ENCODE measurements at places on chromosomes 4 and X. TPM values are rescaled to one million over a fixed set of nuclear protein-coding genes. Genes with fewer than 3 reads are reported as not detected.
A peak's percentile ranks its signal among the peaks of the same experiment; 100 is the strongest.

Gene PGK1
- total RNA-seq = 208 TPM

Gene SHROOM3
- total RNA-seq = 0.13 TPM

DNA sequence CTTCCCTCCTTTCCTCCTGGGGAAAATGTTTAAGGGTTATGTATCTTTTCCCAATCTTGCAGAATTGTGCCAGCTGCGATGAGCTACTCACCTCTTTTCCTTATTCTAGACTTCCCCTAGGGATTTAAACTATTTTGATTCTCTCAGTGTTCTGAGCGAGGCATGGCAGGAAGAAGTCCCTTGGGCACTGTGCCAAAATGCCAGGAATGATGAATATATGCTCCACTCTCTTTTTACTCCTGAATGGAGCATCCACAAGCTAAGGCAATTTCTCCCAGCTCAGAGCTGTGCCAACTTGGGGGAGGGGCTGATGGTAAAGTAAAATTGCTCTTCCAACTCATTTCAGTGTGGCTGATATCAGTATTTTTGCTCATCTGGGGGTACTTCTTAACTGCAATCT, 4.0 kb upstream of the C4orf17 start:
- peak; percentile 4 for DNase-seq

GRCh38 chr4:38535717-38536116, 128.3 kb upstream of the KLF3 start:
- no peak for DNase-seq

- no peak for DNase-seq
These were observed 262.7 kb downstream of the PDHA2 start for GRCh38 chr4:96102541-96103026.

GRCh38 chr4:24279469-24279868, 304.9 kb downstream of the DHX15 start:
- no peak for DNase-seq

- no peak for DNase-seq
These were observed 16.9 kb downstream of the OTUD5 start for GRCh38 chrX:48940404-48940955.

GRCh38 chr4:157057218-157057617, 18.7 kb upstream of the GLRB start:
- no peak for DNase-seq

Gene HERC5
- 3.4 TPM for total RNA-seq

Gene SPATA4
- total RNA-seq = not detected

- DNase-seq = no peak
These were observed 228.8 kb upstream of the PGRMC2 start for GRCh38 chr4:128516301-128516969.

GRCh38 chr4:155495572-155496293, 119.0 kb upstream of the MAP9 start:
- DNase-seq = no peak

Gene CDKL2
- 0.13 TPM for total RNA-seq

GRCh38 chr4:167555338-167556022, 321.2 kb upstream of the SPOCK3 start:
- no peak for DNase-seq

Gene NIPAL1
- 0.39 TPM for total RNA-seq

- DNase-seq = no peak
These were observed 149.8 kb downstream of the CHM start for GRCh38 chrX:85897362-85898126.

Gene TBC1D8B
- total RNA-seq = 2.4 TPM

Gene HPGD
- total RNA-seq = not detected

Gene CRLF2
- under 0.01 TPM for total RNA-seq

DNA sequence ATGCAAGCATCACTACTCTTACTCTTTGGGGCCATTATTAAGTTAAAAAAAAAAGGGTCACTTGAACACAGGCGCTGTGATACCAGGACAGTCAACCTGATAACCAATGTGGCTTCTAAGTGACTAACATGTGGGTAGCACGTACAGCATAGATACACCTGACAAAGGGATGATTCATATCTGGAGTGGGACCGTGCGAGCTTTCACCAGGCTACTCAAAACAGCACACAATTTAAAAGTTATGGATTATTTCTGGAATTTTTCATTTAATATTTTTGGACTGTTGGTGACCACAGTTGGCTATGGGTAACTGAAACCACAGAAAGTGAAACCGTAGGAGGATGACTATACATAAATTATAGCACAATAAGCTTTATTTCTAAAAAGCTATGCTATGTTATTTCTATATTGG, 113.8 kb upstream of the STIM2 start:
- no peak for DNase-seq

Gene MAGEB17
- total RNA-seq = not detected
